ENCODE measurements at places on chromosomes 12 and 14.
A peak's percentile ranks its signal among the peaks of the same experiment; 100 is the strongest.

DNA sequence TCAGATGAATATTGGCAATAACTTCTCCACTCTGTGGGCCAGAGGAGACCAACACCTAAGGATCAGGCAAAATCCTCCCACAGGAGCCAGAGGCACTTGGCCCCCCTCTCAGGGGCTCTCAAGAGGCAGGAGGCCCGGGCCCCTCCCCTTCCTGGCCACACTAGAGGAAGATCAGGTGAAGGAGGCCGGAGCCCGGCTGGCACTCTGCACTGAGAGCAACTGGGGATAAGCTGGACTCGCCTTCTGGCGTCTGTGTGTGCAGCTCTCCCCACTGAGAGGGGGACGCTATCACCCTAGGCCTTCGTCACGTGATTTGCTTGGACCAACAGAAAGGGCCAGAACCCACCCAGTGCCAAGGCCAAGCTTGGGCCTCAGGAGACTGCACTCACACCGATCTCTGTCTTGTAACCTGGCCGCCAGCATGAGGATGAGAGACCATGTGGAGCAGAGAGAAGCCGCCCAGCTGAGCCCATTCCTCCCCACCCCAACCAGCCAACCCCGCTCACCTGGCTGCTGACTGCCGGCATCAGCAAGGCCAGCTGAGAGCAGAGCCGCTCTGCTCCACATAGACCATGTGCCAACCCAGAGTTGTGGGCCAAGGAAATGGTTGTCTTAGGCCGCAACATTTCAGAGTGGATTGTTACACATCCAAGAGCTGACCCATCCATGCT is 64.0 kb downstream of the NOC4L start:
- no peak overlapping the region for H3K4me3 ChIP-seq
- H3K27ac ChIP-seq: no peak overlapping the region
- H3K36me3 ChIP-seq: no peaks in the 10 kb centered on the region
- H3K4me1 ChIP-seq: no peaks in the 10 kb centered on the region
- DNase-seq: no peak

DNA sequence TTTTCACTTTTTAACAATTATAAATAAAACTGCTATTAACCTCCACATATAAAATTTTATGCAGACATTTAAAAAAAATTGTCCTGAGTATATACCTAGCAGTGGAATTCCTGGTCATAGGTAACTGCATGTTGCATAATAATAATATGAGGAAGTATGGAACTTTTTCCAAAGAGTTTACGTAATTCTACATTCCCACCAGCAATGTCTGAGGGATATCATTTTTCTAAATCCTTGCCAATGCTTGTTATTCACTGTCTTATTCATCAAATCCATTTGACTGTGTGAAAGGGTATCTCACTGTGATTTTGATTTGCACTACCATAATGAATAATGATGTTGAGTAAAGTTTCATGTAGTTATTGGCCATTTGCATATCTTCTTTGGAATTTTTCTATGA is 393.8 kb downstream of the LRFN5 start:
- no peak overlapping the region for H3K4me3 ChIP-seq
- H3K36me3 ChIP-seq: no peaks in the 10 kb centered on the region
- H3K4me1 ChIP-seq: no peaks in the 10 kb centered on the region
- DNase-seq: no peak
- no peaks in the 10 kb centered on the region for H3K27me3 ChIP-seq
- no peak overlapping the region for H3K27ac ChIP-seq

- H3K27ac ChIP-seq: peak within 1 kb of the TSS; percentile 65
- peak within 1 kb of the TSS; percentile 11 for H3K4me3 ChIP-seq
- no peaks in the 10 kb centered on the region for H3K36me3 ChIP-seq
- no peaks in the 10 kb centered on the region for H3K27me3 ChIP-seq
- peak; percentile 72 for DNase-seq
- H3K4me1 ChIP-seq: peaks cover 21% of the 10 kb centered on the region
Measured at GRCh38 chr14:64704143-64704742, at the start of gene PLEKHG3. Gene PLEKHG3, plus strand, starts transcription at chr14:64704424. Its CDS starts 23,208 bp downstream, at chr14:64727632.

- H3K27ac ChIP-seq: no peak overlapping the region
- no peak for DNase-seq
- no peaks in the 10 kb centered on the region for H3K36me3 ChIP-seq
- H3K4me3 ChIP-seq: no peak overlapping the region
Measured at GRCh38 chr12:119006746-119007145, 25.4 kb downstream of the SRRM4 start.

- DNase-seq: peak; percentile 84
- no peaks in the 10 kb centered on the region for H3K27me3 ChIP-seq
- no peak overlapping the region for H3K4me3 ChIP-seq
Measured at GRCh38 chr12:121811434-121812319, 7.9 kb downstream of the SETD1B start.

Measured in adrenal gland (tissue), 19 donors.